NK-92 treated with Interleukin-12 subunit alpha and Interleukin-12 subunit beta, amount 100 ng/mL, for 24 hours (cell line): ENCODE measurements at places on chromosomes 12 and 14.

- DNase-seq, result no peak
Measured at GRCh38 chr12:29728030-29728429, 55.7 kb downstream of the TMTC1 start.

GRCh38 chr14:64856529-64857445, 22.9 kb downstream of the SPTB start:
- no peak for DNase-seq

GRCh38 chr14:57981817-57982560, 116.1 kb upstream of the SLC35F4 start:
- no peak for DNase-seq

GRCh38 chr14:21105095-21105494, 4.2 kb downstream of the TMEM253 start:
- DNase-seq, result no peak

DNA sequence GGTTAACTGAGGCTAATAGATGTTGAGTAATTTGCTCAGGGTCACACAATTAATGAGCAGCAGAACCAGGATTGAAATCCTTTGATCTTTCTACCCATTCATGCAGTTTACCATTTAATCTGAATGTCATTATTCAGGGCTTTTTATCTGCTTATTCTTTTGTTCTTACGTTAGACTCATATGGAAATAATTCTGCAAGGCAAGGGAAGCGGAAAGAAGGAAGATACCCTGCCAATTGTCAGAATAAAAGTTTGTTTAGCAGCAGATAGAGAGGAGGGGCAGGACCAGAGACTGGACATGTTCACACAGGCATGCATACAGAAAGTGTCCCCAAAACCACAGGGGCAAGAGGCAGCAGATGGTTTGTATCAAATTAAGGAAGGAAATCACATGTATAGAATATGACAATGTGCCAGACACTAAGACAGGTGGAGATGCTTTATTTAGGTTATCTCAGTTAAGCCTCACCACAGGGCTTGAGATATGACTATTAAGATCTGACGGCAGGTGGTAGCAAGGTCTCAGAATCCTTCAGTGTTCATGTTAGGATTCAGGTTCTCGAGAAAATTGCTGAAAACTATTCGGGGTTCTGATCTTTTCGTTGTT, 29.8 kb downstream of the BRMS1L start:
- no peak for DNase-seq

- DNase-seq, result no peak
Measured at GRCh38 chr14:74314576-74314975, 11.8 kb upstream of the ABCD4 start.

DNA sequence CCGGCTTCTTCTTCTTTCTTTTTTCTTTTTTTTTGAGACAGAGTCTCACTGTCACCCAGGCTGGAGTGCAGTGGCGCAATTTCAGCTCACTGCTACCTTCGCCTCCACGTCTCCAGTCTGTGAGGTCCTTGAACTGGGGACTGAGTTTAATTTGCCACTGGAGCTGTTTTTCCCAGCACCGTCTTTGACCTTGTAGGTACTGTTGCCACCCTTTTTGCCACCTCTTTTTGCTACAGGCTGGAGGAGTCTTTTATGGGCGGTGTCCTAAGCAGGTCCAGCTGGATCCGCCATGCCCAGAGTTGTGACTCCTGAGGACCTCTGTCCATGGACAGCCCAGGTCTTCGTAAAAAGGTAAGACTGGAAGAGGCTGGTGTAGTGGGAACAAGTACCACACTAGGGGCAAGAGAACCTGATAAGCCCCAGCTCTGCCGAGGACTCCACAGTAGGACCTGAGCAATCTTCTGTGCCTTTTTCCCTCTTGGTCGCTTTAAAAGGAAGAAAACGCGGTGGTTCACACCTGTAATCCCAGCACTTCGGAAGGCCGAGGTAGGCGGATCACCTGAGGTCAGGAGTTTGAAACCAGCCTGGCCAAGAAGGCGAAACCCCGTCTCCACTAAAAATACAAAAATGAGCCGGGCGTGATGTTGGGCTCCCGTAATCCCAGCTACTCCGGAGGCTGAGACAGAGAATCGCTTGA, 946 bp downstream of the RNU4-2 start:
- peak; percentile 37 for DNase-seq

DNA sequence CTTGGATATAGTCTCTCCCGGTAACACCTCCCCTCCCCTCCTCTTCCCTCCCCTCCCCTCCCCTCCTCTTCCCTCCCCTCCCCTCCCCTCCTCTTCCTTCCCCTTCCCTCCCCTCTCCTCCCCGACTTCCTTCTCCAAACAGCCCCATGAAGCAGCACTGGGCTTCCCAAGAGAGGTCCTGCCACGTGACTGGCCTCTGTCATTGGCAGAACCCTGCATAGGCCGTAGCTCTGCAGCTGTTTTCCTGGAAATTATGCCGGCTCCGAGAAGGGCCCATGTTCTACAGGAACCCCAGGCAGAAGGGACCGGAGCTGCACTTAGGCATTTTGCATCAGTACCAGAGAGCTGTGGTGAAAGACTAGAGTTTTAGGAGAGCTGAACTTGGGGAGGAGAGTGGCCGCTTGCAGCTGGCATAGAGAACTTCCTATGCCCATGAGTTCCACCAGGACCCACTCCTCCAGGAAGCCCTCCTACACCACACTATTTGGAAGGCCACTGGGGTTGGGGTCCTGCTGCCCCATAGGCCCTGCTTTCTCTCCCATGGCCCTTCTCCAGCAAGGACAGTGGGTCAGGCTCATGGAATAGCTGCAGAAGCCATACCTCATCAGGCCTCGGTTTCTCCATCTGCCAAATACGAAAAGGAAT, 5.1 kb upstream of the TNFAIP2 start:
- DNase-seq, result no peak

- DNase-seq, result no peak
Measured at GRCh38 chr12:116338064-116338846, 60.8 kb upstream of the MED13L start.

- no peak for DNase-seq
Measured at GRCh38 chr12:93663006-93663728, 14.0 kb upstream of the CRADD start.

GRCh38 chr12:52521568-52522266, 1.5 kb upstream of the KRT5 start:
- no peak for DNase-seq

DNA sequence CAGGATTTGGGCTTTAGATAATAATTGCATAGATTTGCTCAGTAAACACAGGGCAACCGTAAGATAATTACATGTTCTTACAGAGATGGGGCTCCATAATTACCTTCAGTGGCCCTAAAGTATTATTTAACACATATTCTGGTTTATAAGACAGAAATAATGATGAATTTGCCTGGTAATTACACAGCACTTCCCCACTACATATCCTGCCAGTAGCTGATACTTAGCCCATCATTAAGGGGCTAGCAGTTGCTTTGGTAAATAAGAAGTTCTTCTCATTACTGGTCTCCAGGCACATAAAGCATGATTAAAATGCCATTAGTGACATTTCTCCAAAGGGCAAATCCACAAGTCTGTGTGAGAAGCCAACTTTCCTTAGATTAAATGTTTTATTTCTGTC, 158.7 kb downstream of the NUAK1 start:
- DNase-seq, result no peak

DNA sequence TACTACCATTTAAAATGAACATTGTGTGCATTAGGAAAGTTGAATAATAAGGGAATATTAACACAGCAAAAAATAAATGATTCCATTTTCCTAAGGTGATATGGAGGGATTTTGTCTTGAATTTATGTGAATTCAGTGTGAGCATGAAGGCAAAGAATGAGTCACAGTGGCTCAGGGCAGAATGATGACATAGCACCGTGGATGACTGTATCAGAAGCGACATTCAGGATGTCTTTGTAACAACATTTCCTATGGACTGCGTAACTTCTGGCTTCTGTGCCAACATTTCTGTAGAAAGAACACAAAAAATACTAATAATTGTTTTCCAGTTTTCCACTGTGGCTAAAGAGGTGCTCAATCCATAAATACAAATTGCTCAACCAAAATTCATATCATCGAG, 54.6 kb downstream of the TTC8 start:
- no peak for DNase-seq

- no peak for DNase-seq
Measured at GRCh38 chr14:63659726-63660125, 18.1 kb upstream of the WDR89 start.

DNA sequence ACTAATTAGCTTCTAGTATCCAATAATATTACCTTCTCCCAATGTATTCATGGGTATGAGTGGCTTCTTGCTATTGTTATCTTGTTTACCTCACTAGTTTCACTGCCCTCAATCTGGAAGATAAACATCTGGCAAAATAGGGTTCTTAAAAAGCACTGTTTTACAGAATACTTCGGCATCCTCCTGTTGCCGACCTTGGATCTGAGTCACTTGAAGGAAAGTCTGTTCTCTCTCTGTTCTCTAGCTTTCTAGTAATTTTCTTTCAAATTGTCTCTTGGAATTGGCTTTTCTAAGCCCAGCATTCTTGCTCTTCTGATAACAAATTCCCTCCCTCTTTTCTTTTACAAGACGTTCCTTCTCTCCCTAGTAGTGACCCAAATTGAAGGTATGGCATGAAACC, 189.5 kb downstream of the KITLG start:
- DNase-seq, result no peak

- no peak for DNase-seq
Measured at GRCh38 chr14:68268197-68268596, 448.6 kb downstream of the RAD51B start.

GRCh38 chr14:50776522-50776921, 54.4 kb downstream of the NIN start:
- DNase-seq, result no peak

DNA sequence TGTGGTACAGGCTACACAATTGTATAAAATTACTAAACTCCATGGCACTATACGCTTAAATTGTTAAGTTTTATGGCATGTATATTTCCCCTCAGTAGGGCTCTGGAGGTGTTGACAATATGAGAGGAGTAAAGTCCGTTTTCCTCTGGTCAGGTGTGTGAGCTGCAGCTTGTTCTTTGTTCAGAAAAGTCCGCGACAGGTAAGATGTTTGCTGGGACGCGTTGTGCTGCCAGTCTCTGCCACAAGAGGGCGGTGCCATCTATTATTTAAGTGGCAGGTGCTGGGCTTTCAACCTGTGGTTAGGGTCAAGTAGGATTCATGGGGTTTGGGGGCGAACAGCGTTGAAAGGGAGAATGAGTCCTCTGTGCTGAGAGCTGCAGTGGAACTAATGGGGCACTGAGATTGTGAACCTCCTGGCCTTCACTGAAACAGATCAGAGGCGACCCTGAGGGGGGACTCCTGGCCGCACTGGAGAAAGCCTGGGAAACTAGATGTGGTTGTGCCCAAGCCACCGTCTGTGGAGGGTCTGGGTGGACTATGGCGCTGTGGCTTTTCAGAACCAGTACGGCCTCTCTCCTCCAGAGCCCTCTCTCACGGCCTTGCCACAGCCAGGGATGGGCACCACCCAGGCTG, 179.0 kb downstream of the SLC15A4 start:
- peak; percentile 1 for DNase-seq

GRCh38 chr12:29547864-29548263, 50.4 kb upstream of the OVCH1 start:
- no peak for DNase-seq

DNA sequence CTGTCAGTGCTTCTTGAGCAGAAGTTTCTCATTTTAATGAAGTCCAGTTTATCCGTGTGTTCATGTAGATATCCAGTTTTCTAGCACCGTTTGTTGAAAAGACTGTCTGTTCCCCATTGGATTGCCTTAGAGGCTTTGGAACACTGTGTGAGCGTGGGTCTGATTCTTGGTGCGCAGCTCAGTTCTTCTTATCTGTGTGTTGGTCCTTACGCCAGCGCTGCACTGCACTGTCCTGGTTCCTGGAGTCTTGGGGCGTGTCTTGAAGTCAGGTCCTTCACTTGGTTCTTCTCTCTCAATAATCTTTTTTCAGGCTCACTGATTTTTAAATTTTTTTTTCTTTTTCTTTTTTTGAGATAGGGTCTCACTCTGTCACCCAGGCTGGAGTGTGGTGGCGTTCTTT, 25.5 kb downstream of the EP400 start:
- DNase-seq, result no peak

GRCh38 chr12:89765959-89766824, 57.6 kb upstream of the ATP2B1 start:
- no peak for DNase-seq

DNA sequence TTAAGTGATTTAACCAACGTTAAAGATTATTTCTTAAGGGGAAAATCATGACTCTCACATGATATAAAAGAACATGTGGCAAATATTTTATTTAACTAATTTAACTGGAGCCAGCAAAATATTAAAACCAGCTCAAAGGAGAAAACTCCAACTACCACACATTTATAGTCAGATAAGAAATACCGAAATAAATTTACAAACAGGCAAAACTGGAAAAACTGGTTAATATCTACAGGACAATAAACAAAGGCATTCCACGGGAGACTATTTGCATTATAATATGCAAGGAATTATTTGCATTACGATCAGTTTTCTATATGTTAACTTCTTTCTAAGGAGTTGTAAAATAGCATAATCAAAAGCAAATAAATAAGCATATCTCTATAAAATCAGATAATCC, 13.8 kb upstream of the BCL2L14 start:
- no peak for DNase-seq

GRCh38 chr12:31485571-31485970, 105.4 kb downstream of the DENND5B start:
- no peak for DNase-seq

DNA sequence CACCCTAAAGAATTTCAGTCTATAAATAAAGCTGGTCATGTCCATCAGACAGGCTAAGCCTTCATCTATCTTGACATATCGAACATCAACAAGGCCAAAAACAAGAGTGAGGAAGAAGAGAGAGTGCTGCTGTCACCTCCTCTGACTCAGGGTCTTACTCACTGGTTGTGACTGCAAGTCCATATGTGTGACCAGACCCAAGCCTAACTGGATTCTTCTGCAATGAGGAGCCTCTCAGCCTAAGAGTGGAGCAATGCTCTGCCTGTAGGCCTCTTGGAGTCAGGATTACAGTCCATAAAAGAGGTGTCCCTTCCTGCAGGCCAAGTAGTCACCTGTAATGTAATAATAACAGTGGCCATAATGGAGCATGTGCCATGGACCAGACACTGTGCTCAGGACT, 121.2 kb upstream of the SLC35F4 start:
- no peak for DNase-seq

DNA sequence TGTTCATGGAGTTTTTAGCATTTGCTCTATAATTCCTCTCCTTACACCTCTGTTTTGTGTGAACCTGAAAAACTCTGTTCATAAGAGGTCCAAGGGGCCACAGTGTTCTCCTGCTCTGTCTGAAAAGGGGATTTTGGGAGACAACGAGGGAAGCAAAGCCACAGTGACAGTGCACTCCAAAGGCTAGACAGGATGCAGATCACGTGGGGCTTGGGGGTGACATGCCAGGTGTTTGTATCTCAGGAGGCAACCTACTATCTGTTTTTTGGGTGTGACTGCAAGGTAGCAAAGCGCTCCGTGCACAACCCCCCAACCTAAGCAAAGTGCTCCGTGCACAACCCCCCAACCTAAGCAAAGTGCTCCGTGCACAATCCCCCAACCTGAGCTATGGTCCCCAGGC, 5.1 kb upstream of the CHD4 start:
- no peak for DNase-seq

- DNase-seq, result peak; percentile 25
Measured at GRCh38 chr12:98464190-98464589, 51.2 kb upstream of the TMPO start.
